CD8-positive, alpha-beta T cell (primary cell): ENCODE measurements at places on chromosomes 13 and 19. TPM values are rescaled to one million over a fixed set of nuclear protein-coding genes. Genes with fewer than 3 reads are reported as not detected.

DNA sequence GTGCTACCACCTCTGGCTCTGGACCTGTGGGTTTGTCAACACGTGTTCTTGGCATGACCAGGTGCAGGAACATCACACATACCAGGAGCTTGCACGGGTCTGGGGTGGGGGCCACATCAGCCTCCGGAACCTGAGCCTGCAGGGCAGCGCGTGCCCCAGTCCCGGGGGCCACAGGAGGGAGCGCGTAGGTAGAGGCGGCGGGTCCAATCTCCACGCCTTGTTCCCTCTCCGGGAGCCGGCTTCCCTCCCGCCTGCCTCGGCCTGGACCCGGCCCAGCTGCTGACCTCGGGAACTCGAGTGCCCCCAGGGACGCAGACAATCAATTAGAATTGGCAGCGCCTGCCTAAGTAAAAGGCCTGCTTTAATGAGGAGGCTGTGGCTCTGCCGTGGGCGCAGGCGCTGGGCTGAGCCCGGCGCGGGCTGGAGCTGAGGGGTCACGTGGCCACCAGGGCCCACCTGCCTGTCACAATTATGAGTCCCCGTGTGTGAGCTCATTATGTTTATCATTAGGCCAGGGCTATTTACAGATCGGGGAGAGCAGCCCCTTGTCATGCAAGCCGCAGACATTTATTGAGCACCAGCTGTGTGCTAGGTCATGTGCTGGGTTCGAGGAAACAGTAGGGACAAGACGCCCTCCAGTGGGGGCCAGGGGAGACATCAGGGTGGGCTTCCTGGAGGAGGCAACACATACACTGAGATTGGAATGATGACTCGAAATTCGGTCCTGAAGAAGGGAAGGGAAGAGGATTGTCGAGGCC lies 32.2 kb upstream of the TNFAIP8L1 start:
- no peak for DNase-seq

DNA sequence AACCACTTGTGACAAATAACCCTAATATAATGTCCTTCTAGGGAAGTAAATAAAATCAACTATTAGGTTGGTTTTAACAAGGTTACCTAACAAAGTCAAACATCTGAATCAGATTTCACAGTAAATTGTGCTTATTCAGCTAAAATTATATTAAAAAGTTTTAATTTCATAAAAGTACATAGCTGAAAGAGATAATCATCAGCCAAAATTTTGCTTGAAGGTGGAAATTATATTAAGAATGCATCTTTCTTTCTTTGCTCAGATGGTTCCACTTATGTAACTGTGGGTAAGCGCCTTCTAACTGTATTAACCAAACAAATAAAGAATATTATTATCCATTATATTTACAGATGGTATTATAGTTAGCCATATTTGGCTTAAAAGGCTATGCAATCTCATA lies 2840.3 kb upstream of the PCDH20 start:
- no peak for DNase-seq

DNA sequence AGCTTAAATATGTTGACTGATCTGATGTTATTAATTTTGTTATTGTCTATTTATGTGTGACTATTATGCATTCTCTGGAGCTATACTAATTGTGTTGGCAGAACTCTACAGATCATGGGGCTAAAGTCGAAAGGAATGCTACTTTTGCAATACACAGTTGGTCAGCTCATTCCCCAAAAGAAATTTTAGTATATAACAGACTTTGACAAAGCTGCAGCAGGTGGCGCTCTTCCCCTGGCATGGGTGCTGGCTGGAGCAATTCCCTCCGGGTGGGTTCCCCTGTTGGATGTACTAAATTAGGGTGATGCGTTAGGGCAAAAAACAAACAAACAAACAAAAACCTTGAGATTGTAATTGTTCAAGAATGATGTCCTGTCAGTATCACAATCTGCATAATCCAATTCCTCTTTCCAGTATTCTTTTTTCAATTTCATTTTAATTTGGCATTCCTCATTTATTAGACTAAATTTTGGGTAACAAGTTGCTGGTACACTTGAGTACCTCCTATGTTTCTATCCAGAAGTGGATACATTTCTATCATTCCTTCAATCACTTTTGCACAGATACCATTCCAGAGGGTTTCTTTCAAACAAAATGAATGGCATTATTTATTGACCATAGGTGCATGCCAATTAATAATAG lies 322.8 kb upstream of the EDNRB start:
- peak; percentile 2 for DNase-seq

CEACAM16 gene
- total RNA-seq, result not detected

GRCh38 chr19:47357788-47358680 lies 8.9 kb downstream of the DHX34 start:
- DNase-seq, result no peak
